CD4-positive, alpha-beta T cell (primary cell): ENCODE measurements at places on chromosomes 2 and 18.

DNA sequence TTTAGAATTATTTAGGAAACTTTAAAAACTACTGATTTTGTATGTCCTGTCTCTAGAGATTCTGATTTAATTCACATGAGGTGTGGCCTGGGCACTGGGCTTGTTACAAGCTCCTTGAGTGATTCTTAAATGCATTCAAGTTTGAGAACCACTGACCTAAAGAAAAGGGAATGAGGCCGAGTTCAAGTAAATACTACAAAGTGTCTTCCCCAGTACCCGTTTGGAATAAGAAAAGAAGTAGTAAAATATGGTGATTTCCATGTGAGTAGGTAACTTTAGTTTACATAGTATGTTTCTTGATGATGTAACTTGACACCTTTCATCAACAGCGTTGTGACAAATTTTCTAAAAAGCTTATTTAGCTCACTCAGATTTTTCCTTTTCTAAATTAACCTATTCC, 1022.9 kb upstream of the NRXN1 start:
- no peak for DNase-seq

GRCh38 chr2:64622443-64623241, 31.1 kb downstream of the SERTAD2 start:
- DNase-seq = no peak

DNA sequence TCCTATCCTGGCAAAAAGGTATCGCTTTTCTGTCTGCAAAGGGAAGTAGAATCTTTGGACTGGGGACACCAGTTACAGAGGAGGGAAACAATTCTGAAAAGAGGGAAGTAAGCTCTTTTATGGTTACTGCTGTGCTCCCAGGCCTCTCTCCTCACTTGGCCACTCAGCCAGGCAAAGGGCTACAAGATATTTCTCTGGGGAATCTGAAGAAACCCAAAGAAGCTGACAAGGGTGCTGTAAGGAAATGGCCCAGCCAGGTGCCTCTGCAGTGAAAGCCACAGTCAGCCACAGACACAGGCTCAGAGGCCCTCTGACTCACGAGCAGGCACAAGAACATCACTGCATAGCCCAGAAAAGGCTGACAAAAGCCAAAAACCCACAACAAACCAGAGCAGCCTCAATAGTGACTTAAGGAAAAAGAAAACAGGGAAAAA, 5.8 kb downstream of the HDLBP start:
- DNase-seq = peak; percentile 70

GRCh38 chr2:167733747-167734146, 513.6 kb downstream of the STK39 start:
- no peak for DNase-seq

GRCh38 chr2:118294063-118294462, 205.8 kb downstream of the INSIG2 start:
- DNase-seq = no peak

DNA sequence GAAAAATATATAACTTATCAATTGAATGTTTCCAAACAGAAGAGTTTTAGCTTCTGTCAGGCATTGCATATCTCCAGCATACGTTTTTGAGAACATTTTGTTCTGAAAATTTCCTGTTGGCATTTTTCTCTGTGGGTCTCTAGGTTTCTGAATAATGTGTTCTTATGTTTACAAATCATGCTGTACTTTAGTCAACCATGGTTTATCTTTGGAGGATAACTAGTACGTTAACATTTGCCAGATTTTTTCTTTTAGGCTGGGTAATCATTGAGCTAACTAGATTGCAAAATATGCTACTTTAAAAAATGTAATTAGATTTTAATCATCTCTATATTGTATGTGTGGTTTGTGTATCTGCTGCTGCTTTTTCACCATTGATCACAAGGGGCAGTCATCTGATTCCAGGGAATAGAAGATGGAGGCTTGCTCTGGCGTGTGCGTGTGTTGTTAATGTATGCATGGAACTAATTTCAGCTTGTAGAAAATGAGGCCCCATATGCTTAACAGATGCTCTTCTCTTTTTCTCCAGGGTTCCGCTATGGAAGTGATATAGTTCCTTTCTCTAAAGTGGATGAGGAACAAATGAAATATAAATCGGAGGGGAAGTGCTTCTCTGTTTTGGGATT, 21.3 kb downstream of the XRCC5 start:
- DNase-seq = no peak

GRCh38 chr18:42922363-42922762, 193.1 kb downstream of the RIT2 start:
- no peak for DNase-seq

DNA sequence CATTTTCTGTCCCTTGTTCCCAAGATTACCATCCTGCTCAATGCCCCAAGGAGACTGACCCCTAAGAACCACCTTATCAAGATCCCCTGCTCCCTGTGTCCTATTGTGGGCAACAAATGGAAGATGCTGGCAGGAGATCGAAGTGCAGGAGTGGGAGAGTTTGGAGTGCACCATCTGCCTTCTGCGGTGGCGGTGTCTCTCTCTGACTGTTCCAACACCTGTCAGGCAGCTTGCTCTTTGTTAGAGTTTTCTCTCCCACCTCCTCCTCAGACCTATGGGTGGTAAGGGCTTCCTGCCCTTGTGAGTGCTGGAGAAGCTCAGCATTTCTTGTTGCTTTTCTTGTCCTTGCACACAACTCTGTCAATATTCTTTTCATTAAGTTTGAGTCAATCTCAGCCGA, 64.1 kb upstream of the SPHKAP start:
- no peak for DNase-seq

DNA sequence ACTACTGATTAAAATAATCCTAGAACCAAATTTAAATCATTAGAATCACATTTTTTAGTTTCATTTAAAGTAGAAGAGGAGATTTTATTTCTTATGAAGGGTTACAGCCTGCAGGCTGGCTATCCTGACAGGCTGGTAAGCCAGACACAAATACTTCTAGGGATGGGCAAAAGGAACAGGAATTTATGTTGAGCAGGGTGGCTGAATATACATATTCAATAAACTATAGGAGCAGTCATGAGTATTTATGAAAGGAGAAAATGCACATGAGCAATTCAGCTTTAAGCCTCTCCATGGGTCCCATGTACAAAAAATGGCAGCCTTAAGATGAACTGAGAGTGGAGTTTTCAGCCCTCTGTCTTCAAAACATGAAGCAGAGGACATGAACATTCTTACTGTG, 182.4 kb downstream of the CTNNA2 start:
- DNase-seq = no peak

DNA sequence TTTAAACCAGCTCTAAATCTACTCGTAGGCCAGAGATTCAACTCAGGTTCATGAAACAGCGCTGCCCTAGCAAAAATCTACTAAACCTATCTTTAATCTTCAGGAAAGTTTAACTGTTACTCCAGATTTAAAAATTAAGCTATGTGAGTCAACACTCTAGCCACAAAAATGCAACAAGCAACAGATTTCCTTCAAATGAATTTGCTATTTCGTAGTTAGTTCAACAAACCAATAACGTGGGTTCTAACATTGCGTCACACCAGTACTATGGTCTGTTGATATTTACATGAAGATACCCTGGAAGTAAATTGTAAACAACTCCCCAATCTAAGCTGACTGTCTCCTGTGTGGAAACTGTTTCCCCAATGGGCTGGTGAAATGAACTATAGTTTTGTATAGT, 71.2 kb downstream of the FIGN start:
- DNase-seq = no peak

- DNase-seq = no peak
These were observed 22.7 kb downstream of the MPPE1 start for GRCh38 chr18:11885278-11885947.

- no peak for DNase-seq
These were observed 284.3 kb downstream of the CYP26B1 start for GRCh38 chr2:71863396-71863795.

- DNase-seq = no peak
These were observed 526.9 kb downstream of the SLC4A3 start for GRCh38 chr2:220154304-220154703.

DNA sequence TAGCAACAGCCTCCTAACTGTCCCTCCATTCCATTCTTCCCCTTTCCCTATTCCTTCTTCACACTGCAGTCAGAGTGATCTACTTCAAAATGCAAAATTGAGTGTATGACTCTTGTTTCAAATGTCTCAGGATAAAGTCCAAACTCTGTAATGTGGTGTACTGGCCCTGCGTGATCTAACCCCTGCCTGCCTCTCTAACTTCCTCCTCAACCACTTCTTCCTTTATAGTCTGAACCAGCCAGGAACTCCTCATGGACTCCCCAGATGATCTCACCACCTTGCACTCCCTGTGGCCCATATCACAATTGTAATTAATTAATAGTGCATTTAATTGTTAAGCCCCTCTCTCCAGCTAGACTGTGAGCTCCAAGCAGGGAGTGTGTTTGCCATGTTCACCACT, 3.1 kb upstream of the B3GNT2 start:
- DNase-seq = no peak

GRCh38 chr2:163368655-163369054, 367.2 kb downstream of the FIGN start:
- DNase-seq = no peak

DNA sequence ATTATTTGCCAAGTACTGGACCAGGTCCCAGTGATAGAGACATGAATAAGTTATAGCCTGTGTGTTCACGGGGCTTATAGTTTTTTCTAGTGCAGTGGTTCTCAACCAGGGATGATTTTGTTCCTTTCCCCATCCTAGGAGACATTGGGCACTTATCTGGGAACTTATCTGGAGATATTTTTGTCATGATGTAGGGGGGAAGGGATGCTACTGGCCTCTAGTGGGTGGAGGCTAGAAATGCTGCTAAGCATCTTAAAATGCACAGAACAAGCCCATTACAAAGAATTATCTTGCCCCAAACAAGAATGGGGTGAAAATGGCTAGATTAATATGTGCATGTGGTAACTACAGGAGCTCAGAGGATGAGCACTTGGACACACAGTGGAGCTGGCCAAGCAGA, 75.2 kb downstream of the KLHL29 start:
- no peak for DNase-seq

GRCh38 chr2:235416858-235417499, 76.9 kb upstream of the AGAP1 start:
- DNase-seq = no peak

DNA sequence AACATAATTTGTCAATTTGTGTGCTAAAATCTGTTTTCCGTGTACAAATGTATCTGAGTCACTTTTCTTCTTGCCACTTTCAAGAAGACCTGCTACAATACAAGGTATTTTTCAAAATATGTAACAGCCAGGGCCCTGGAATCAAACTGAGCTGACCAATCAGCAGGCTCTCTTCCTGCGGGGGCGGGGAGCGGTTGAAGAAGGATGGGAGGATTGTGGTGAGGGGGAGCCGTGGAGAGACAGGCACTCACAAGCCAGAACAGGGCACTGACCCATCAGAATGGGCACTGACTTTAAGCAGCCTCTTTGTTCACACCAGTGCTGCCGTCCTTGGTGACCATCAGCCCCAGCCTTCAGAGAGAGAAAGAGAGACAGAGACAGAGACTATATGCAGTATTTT, 40.6 kb upstream of the CCNYL1 start:
- no peak for DNase-seq

- DNase-seq = no peak
These were observed 97.9 kb upstream of the NOL4 start for GRCh38 chr18:34322365-34323289.

DNA sequence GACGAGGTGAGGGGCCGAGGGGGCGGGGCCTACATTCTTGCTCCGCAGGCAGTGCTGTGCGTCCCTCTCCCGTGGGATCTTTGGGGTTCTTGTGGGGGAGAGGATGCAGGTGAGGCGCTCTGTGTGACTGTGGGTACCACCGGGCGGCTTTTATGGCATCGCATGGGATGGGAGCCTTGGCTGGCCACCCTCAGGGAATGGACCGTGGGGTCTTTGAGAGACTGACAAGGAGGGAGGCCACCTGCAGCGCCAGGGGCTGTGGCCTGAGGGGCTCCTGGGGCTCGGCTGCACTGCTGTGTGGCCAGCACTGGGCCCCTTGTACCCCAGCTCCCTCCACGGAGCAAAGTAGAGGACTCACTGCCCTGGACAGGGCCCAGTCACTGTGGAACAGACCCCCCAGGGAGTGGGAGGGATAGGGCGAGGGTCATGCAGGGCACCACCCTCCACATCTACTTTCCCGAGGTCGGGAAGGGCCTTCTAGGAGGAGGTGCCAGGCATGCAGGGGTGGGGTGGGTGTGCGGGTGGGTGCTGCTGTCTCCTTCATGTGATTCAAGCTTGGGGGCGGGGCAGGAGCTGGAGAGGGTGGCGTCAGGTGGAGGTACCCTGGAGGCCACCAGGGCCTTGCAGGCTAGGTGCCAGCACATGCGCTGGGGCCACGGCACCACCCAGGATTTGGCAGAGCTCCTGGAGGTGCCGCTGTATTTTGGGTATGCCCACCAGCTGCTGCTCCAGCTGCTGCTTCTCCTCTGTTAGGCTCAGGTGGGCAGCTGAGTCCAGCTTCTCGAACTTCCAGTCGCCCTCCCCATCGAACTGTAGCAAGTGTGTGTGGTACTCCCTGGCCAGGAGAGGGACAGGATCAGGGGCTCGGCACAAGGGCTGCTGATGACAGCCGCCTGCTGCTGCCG, 1072.4 kb downstream of the RPIA start:
- DNase-seq = peak; percentile 14

DNA sequence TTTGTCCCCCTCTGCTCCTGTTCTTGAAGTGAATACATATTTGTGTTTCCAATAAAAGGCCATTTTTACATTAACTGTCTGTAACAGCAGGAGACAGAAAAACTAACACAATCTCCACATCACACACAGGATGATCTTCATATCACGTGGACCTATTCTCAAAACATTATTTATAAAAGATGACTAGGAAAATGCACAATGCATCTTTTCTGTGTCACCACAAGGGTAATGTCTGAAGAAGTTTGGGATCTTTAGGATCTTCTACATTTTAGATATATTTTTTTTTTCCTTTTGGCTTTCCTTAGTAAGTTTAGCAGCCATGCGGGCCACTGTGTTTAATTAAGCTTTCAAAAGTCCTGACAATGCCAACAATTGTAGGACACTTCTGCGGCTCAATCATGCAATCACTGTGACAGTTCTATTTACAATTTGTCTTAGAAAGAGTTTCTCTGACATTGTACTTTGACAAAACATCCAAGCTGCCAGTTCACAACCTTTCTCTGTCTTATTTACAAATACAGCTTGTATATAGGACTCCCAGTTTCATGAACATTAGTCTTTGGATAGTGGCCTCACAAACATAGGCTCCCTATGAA, 12.3 kb downstream of the BCL11A start:
- DNase-seq = no peak

DNA sequence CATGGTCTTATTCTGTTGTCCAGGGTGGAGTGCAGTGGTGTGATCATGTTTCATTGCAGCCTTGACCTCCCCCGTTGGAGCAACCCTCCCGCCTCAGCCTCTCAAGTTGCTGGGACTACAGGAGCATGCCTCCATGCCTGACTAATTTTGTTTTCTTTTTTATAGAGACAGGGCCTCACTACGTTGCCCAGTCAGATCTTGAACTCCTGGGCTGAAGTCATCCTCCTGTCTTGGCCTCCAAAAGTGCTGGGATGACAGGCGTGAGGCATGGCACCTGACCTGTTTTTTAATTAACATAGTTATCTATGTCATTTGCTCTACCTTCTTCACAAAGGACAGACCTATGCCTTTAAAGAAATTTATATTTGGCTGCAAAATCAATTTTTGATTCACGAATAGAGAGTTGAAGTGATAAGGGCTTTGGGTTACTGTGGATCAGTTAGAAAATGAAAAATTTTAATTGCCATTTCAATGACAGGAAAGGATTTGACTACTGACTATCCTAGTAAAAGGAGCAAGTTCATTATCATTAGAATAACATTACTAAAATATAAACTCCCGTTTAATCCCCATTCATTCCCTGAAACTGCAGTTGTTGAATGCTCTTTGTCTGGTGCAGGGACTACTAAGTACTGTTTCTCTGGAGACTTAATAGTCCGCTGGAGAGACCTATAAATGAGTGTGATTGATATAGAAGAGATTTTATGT, 3.7 kb downstream of the RNF138 start:
- no peak for DNase-seq

GRCh38 chr2:223797811-223798721, 39.3 kb downstream of the AP1S3 start:
- no peak for DNase-seq
